ENCODE measurements at places on chromosomes 3 and 15. TPM values are rescaled to one million over a fixed set of nuclear protein-coding genes. Genes with fewer than 3 reads are reported as not detected.

The MTMR10 gene
- total RNA-seq, result 41.5 TPM

- DNase-seq, result no peak
These were observed 364.9 kb downstream of the NAALADL2 start for GRCh38 chr3:175224051-175224450.

GRCh38 chr3:156181509-156181908 lies 61.1 kb downstream of the KCNAB1 start:
- no peak for DNase-seq

The CHRD gene
- total RNA-seq, result 33.5 TPM

The SLC7A14 gene
- total RNA-seq, result 0.10 TPM

DNA sequence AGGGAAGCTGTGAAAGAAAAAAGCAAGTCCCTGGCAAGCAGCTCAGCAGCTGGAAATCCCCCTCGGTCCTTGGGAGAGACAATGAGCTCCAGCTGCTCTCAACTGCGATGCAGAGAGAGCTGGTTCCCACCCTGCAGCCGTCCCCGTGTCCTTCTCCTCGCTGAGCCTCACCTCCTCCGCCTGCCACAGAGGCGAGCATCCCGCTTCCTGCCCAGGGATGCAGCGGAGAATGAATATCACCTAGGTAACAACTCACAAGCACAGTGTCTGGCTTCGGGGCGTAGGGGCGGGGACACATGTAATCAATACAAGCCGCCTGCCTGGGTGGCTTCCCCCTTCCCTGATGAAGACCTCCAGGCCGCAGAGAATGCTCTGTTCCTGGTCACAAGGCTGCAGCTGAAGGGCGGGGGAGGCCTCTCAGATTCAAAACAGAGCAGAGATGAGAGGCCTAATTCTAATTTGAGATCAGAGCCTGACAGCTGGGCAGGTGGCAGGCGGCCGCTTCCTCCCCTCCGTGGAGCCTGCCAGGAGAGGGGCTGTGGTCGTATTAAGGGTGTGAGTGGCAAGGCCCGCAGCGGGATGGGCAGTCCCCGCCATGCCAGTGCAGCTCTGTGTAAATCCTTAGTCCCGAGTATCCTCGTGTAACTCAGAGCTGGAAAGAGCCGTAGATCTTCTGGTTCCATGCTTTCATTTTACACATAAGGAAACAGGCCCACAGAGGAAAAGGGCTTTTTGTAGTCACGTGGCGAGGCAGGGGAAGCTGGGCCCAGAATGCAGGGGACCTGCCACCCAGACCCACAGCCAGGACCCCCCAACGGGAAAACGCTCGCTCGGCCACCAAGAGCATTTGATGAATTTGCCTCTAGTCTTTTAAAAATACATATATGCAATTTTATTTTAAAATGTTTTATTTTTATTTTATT lies 24.3 kb downstream of the ZDHHC19 start:
- peak; percentile 83 for DNase-seq

GRCh38 chr3:174959556-174960065 lies 100.5 kb downstream of the NAALADL2 start:
- DNase-seq, result no peak

GRCh38 chr3:125958511-125959316 lies 10.3 kb upstream of the ROPN1B start:
- no peak for DNase-seq

The CLDND1 gene
- total RNA-seq, result 139 TPM

The PLA2G4B gene
- 10.7 TPM for total RNA-seq

The FES gene
- 40.1 TPM for total RNA-seq
